CD4-positive, alpha-beta T cell treated with Interleukin-4 for 4 hours (primary cell): ENCODE measurements at places on chromosomes 1 and 21.
A peak's percentile ranks its signal among the peaks of the same experiment; 100 is the strongest.

DNA sequence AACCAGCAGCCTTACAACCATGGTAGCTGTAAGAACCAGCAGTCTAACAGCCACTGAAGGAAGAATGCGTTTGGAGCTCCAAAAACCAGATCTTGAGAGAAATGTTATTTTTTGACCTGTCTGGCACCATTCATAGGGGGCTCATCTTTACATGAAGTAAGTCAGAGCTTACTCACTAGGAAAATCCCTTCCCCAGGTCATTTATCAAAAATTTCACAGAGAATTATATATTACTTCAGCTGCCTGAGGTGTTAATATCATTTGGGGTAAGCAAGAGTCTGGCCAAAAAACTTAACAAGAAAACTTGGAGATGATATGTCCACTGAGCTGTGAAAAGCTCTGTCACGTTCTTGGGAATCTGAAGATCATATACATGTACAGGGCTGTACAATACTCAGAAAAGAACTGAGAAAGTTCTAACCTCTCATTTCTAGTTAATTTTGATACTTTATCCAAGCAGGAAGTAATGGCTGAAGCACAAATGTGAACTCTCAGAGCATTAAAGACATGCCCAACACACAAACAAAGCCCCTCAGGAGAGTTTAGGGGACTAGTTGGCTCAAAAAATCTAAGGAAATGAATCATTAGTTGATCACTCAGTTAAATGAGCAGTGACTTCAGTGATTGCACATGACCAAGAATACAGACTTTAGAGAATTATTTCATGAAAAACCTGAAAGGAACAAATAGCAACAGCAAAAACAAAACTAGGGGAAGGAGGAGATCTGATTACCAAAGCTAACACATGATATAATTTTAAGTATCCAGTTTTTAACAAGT is 681.1 kb downstream of the LTN1 start:
- no peak for DNase-seq

DNA sequence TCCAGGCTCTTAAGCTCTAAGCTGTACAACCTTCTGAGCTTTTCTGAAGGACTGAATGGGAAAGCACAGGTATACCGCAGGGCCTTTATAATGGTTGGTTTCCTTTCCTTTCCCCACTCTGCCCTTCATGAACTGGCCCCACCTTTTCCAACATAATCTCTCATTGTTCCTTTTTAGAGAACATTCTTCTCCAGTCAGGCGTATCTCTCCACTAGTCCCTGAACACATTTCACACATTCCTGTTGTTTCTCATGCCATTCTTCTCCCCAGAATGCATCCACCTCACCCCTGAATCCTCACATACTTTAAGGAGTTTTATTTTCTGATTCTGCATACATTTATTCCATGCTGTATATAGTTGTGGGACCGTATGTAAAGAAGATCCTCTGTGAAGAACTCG is 41.3 kb downstream of the PGM1 start:
- no peak for DNase-seq

DNA sequence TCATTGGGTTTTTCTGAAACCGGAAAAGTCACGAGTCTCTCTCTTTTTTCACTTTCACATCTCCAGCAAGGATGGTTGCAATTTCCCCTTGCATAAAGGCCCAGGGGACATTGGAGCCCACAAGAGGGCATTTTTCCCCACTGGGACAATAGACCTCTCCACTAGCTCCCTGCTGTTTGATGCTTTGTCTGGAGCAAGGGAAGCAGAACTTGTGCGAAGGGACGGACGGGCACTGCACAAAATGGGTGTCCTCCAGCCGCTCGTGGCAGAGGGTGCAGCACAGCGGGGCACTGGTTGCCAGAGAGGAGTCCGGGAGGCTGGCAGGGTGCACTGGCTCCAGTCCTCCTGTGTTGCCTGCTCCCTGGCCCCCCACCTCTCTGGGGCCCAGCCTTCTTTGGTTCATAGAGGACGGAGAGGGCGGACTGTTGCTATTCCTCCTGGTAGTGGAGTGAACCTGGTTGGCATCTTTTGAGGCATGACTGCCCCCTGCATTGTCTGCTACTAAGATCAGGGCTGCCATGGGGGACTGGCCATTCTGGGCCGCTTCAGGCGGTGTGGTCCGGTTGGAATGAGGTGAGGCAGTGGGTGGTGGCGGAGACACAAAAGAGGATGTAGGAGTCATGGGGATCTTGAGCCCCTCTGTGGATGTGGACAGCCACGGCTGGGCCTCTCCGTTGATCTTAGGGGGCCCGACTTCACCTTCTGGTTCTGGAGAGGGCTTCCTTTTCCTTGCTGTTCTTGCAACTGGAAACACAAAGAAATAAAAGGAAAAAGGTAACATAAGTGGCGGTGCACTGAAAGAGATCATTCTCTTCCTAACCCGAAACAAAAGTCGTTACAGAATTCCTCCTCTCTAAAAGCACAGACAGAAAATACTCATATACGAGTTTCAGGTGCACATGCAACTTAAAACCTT is 2.6 kb downstream of the IRF2BP2 start:
- DNase-seq, result no peak

- no peak for DNase-seq
Observed at GRCh38 chr1:90723590-90724108, 6.5 kb upstream of the BARHL2 start.

DNA sequence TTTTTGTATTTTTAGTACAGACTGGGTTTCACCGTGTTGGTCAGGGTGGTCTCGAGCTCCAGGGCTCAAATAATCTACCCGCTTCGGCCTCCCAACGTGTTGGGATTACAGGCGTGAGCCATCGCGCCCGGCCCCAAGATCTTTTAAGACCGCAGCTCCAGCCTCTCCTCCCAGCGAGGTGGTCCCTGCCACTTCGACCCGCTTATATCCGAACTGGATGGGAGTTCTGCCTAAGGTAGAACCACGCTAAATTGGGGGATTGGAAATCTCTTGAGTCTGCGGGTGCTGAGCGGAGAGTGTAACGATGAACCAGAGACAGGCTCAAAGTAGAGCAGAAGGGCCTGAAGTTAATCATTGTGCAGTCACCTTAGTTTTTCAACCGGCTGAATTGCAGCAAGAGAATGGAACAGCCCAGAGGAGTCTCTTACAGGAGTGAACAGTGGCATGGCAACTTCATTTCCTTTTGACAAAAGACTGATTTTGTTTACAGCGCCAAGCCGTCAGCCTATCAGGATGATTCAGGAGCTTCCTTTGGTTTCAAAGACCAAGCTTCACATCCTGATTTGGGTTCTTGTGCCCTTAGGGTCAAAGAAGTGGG is 726 bp upstream of the CYB5R1 start:
- DNase-seq, result peak; percentile 33

GRCh38 chr21:32653326-32653901 is 41.2 kb upstream of the CFAP298 start:
- DNase-seq, result peak; percentile 19

DNA sequence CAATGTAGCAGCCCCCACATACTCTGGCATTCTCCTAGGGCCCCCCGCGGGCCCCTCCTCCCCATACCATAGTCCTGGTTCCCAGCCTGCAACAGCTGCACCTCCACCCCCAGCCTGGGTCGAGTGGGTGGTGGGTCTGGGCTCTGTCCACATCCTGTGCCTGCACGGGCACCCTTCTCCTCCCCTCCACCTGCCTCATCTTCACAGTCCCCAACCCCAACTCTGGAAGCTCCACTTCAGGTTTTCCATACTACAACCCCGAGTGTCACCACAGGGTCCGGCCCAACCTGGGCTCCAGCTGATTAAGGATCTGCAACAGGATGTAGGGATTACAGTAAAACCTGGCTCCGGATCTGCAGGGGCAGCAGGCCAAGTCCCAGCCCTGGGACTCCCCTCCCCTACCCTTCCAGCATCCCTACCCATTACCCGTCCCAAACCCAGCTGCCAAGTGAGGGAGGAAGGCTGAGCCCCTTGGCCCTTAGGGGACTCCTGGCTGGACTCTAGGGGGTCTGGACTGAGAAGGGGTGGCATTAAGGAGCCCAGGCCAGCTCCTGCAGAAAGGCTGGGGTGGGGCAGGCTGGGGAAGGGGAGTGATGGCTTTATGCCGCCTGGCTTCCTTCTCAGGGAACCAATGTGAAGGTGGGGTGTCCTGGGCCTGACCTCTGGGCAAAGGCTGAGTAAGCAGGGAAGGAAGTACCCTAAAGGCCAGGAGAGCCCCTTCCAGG is 116.8 kb downstream of the CASZ1 start:
- DNase-seq, result no peak

DNA sequence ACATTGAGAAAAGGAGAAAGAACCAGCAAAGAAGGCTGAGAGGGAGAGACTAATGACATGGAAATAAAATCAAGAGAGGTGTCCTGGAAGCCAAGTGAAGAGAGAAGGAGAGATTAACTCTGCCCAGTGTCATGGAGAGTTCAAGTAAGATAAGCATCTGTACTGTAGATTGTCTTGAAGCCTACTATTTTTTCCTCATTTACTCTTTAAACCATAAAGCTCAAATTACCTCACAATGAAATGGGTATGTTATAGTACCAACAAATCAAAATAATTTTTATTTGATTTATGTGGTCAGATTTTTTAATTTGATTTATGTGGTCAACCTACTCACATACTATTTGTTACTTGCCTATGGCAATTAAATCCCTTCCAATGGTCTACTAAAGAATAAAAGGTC is 5.2 kb upstream of the PALMD start:
- DNase-seq, result no peak

DNA sequence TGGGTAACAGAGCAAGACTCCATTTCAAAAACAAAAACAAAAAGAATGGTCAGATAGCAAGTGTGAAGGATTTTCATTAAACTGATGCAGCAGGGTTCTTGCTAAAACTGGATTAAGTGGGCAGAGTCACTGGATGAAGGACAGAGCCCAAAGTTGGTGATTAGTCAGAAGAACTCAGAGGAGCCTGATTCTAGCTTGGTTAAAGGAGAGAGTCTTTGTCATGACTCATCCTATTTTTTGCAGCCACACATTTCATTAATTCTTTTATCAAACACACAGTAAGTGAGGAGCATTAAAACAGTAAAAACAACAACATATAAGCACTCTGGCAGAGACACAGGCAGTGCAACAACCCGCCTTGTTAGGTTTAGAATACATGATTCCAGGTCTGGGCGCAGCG is 56.0 kb upstream of the EDARADD start:
- DNase-seq, result no peak

GRCh38 chr1:229671310-229671709 is 45.3 kb downstream of the URB2 start:
- DNase-seq, result no peak

- DNase-seq, result no peak
Observed at GRCh38 chr1:214952648-214953047, 129.9 kb upstream of the KCNK2 start.

- no peak for DNase-seq
Observed at GRCh38 chr1:150176593-150176992, 26.9 kb downstream of the PLEKHO1 start.

DNA sequence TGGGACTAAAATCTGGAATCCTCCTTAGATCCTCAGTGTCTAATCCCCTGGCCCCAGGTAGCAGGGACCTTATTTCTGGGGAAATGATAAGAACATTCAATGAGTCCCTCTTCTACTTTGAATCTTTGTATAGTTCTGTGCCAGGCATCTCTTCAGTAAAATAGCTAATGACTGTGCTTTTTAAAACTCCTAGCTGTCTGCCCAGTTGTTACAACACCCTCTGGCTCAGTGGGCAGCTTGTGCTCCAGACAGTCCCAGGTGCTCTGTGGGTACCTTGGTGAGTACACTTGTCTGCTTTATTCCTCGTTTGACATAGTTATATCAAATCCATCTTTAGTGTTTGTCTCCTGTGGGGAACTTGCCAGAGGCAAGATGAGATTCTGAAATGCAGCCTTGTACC is 18.0 kb downstream of the TGFB2 start:
- no peak for DNase-seq

GRCh38 chr1:176164014-176164678 is 42.9 kb downstream of the COP1 start:
- DNase-seq, result no peak

GRCh38 chr1:66585002-66585401 is 51.0 kb downstream of the SGIP1 start:
- DNase-seq, result no peak

GRCh38 chr1:179230251-179230650 is 774 bp upstream of the ABL2 start:
- no peak for DNase-seq

DNA sequence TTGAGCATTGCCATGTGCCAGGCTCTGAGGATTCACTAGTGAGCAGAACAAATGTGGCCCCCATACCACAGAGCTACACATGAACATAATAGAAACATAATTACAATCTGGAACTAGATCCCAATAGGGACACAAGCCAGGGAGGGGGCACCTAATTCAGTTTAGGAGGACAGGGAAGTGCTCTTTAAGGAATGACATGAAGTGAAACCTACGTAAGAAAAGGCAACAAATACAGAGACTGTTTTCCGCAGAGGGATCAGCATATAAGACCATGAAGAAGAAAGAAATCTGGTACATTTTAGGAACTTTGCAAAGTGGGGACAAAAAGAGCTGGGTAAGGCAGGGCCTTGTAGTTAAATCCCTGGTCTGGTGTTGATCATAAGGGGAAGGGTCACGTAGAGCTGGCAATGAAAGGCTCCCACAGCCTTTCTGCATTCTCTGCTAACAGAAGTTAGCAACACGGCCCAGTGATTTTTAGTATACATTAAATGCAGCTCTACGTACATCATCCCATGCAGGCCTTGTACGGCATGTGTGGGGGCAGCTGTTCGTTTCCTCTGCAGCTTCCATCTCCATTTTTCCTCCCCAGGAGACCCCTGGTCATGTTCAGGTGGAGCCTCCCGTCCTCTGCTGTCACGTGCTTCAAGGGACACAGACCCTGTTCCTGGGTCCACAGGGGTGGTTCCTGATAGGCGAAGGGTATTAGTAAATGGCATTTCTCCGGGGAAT is 26.8 kb upstream of the SLC30A1 start:
- DNase-seq, result no peak

GRCh38 chr1:26119892-26120608 is 8.4 kb downstream of the PDIK1L start:
- DNase-seq, result no peak

- DNase-seq, result no peak
Observed at GRCh38 chr21:34822942-34823341, 154.1 kb downstream of the CLIC6 start.

DNA sequence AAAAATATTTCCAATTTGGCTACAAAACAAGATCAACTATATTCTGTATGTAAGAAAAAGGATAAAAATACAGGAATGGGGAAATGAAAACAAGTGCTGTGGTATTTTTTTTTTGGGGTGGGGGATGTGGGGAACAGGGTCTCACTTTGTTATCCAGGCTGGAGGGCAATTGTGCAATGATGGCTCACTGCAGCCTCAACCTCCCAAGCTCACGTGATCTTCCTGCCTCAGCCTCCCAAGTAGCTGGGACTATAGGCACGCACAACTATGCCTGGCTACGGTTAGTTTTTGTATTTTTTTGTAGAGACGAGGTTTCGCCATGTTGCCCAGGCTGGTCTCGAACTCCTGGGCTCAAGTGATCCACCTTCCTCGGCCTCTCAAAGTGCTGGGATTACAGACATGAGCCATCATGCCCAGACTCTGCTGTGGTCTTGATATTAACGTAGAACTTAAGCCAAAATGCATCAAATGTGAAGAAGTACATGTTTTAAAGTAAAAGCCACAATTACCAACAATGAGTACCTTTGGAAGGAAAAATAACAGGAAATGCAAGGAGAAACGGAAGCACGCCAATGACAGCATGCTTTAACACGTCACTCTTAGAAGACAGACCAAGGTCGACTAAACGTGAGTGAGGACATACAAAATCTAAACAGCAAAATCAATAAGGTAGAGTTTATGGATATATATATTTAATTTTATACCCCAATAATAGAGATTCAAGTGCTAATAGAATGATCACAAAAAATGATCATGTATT is 8.8 kb upstream of the ABCB10 start:
- DNase-seq, result no peak

- no peak for DNase-seq
Observed at GRCh38 chr1:43821471-43821870, 112.1 kb upstream of the ARTN start.

GRCh38 chr1:182003025-182003725 is 58.3 kb downstream of the ZNF648 start:
- no peak for DNase-seq
